SK-MEL-5 (cell line): ENCODE measurements at places on chromosomes 11 and 22. TPM values are rescaled to one million over a fixed set of nuclear protein-coding genes. Genes with fewer than 3 reads are reported as not detected.

Gene UPB1
- not detected in 2 replicates for total RNA-seq

Gene MRGPRF
- total RNA-seq = 0.11 and 0.61 TPM in 2 replicates

Gene PATE3
- not detected in 2 replicates for total RNA-seq

Gene TTLL1
- total RNA-seq = 5.8 and 6.2 TPM in 2 replicates

Gene PEX16
- total RNA-seq = 25.8 and 26.0 TPM in 2 replicates

DNA sequence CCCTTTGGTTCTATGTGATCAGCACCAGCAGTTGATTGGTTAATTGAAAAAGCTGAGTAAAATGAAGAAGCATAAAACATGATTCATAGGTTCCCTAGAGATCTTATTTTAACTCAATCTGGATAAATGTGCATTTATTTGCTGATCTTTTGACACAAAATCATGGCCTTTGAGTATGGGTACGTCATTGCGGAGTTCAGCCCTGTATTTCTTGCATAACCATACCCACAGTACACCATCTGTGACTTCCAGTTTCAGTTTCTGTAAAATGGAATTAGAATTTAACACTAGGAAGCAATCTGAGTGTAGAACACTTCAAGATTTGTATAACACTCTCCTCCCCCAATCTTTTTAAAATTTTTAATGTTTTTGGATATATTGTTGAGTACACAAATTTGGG lies 358.2 kb downstream of the DDX10 start:
- DNase-seq = no peak

- DNase-seq = no peak
Measured at GRCh38 chr11:61853698-61854169, 25.6 kb downstream of the FADS2 start.

DNA sequence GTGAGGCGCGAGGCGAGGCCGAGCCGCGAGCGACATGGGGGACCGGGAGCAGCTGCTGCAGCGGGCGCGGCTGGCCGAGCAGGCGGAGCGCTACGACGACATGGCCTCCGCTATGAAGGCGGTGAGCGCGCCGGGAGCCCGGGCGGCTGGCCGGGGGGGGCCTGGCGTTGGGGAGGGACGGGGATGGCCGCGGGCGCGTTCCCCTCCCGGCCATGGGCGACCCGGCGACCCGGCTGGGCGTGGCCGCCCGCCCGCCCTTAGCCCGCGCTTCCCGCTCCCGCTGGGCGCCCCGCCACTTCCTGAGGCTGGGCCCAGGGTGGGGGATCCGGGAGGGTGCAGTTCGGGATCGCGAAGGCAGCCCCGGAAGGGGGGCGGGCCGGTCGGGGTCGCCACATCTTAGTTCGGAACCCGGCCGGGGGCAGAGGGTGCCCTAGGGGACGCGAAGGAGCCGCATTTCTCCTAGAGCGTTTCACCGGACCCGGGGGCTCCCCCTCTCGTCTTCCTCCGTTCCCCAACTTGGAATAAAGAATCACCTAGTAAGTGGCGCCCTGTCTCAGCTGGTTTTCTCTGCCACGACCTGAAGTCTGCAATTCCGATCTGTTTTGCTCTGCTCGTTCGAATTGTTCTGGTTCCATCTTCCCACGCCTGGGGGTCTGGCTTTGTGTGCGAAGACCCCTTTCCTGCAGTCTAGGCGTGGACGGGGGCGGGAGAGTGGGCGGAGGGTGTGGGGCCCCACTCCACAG lies 536 bp downstream of the YWHAH start:
- no peak for DNase-seq

- DNase-seq = no peak
Measured at GRCh38 chr11:116842909-116843308, 5.5 kb upstream of the APOA1 start.

GRCh38 chr11:83033972-83034672 lies 37.6 kb downstream of the RAB30 start:
- DNase-seq = no peak

DNA sequence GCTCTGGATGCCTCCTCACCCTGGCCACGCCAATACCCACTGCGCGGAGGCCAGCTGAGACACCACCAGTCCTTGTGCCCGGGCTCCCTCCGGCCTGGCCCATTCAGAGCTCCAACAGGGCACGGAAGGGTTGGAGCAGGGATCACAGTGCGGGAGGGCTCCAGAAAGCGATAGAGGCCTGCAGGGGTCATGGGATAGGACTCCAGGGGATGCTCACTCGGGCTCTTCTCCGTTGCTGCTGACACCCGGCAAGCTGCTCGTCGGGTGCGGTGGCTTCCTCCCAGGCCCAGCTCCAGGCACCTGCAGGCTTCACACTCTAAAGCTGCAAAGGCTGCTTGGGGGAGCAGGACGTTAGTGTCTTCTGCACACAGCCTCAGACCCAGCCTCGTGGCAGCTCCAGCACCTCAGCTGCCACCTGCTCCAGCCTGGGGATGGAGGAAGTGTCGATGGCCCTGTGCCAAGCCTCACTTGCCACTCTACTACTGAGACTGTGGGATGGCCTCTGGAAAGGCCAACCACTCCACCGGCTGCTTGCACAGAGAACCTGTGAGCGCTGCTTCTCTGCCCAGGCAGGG lies 10.6 kb downstream of the WNT7B start:
- DNase-seq = no peak

- no peak for DNase-seq
Measured at GRCh38 chr11:72174302-72175070, 17.5 kb upstream of the FOLR1 start.

DNA sequence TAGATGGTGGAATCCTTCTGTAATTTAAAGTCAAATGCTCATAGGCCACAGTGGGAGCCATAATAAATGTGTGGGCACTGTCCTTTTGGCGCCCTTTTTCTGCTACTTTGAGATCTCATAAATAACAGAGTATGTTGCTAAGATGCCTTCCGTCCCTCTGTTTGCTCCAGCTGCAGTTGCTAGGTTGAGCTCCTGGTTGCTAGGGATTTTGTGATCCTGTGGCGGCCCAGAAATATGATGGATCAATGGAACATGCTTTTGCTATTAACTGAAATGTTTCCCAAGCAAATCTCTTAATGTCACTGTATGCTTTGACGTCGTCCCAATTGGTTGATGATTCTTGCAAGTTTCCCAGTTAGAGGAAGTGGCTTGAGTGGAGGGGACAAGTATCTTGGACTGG lies 53.5 kb downstream of the MYO18B start:
- DNase-seq = no peak

DNA sequence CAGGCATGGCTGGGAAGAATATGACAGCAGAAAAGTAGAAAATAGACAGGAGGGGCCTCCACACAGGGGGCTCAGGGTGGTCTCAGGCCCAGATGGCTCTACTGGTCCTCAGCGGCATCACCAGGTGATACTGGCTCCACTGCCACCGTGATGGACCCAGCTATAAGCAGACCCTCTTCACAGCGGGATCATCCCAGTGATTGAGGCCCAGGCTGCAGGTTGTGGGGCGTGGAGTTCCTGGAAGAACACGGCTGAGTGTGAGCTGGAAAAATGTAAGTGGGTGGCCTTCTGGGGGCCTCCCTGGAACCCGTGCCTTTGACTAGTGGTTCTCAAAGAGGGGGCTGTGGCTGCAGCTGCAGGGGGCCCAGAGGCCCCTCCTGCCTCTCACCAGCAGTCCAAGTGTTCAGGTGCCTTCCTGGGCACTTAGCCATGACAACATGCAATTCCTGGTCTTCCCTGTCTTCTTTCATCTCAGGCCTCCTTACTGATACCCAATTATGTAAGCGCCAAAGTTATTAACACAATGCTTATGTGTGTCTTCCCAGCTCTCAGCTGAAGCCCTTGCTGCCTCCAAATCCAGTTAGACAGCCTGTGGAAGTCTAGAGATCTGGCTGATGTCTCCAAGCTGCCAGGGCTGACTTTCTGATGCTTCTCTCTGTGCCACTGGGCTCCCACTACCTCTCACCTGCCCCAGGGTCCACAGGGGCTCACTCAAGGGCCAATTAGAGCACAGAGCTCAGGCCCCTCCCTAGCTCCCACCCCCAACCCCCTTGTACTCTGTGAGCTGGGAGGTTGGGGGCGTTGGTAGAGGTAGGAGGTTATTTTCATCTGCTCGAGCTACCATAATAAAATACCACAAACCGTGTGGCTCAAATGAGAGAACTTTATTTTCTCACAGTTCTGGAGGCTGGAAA lies 110.1 kb upstream of the LMO1 start:
- no peak for DNase-seq

DNA sequence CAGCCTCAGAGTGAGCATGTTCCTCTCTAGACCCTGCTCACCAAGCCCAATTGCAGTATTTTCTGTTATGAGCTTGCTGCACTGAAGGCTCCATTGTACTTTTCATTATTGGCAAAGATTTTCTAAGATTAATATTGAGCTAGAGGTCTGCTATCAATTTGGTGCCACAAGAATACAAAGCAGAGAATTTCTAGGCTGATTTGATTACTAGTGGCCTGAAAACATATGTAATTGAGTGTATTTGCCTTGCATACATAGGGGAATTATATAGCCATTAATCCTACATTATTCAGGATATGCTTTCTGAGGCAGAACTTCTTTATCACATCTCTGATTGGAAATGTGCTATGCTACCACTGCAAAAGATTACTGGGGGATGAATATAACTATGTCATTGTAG lies 322.9 kb upstream of the ZC3H12C start:
- DNase-seq = no peak

DNA sequence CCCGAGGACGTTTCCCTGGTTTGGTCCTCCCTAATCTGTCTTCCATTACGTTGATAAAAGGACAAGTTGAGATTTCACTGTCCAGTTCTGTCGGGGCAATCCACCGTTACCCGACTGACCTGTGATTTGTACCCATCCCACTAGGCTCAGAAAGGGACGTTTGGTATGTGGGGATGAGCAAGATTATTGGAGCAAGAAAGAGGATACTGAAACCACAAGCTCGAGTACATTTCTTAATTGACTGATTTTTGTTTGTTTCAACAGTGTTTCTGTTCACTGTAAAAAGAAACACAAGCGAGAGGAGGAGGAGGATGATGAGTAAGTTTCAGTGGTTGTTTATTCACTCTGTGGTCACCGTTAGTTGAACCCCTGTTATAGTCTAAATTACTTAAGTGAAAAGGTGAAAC lies 969 bp downstream of the CCDC117 start:
- DNase-seq = no peak

DNA sequence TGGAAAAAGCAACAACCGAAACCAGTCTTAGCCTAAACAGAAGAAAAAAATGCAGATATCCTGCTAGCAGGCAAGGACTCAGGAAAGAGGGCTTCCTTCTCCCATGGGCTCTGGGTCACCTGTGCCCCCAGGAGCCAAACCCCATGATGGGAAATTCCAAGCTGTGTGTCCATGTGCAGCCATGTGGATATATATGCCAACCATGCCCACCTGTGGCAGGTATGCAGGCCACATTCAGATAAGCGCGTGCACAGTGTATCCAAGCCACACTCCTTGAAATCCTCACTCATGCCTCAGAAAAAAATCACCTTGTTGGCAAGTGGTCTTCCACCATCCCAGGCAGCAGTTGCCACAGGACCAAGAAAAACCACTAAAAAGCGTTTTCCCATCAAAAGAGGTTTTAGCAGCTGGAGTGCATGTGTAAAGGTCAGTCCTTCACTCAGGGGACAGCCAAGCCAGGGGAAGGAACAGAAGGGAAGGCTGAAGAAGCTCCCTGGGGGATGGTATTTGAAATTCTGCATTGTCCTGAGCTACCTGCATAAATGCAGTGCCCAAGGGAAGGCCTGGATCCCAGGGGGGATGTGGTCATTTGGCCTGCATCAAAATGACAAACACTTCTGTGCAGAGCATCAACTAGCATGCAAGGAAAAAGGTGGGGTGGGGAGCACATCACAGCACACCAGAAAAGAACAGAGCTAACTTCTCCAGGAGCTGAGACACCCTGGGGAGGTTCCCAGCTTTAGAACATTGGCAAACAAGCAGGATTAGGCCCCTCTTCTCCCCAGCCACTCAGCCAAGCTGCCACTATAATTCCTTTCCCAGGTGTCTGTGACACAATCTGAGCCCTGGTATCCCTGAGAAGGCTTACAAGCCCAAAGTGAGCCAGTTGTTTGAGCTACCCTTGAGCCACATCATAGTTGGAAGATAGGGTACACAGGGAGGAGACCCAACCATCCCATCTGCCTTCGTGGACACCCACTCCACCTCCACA lies 76.2 kb downstream of the GALNT18 start:
- DNase-seq = no peak

DNA sequence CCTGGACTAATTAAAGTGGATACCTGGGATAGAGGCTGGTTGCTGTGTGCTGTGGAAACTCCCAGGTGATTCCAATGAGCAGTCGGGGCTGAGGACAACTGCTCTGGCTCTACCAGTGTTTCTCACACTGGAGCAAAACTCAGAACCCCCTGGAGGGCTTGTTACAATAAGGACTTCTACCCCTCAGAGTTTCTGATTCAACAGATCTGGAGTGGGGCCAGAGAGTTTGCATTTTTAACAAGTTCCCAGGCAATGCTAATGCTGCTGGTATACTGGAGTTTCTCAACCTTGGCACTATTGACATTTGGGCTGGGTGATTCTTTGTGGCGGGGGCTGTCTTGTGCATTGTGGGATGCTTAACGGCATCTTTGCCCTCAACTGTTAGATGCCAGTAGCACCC lies 353.7 kb downstream of the MIAT start:
- no peak for DNase-seq

DNA sequence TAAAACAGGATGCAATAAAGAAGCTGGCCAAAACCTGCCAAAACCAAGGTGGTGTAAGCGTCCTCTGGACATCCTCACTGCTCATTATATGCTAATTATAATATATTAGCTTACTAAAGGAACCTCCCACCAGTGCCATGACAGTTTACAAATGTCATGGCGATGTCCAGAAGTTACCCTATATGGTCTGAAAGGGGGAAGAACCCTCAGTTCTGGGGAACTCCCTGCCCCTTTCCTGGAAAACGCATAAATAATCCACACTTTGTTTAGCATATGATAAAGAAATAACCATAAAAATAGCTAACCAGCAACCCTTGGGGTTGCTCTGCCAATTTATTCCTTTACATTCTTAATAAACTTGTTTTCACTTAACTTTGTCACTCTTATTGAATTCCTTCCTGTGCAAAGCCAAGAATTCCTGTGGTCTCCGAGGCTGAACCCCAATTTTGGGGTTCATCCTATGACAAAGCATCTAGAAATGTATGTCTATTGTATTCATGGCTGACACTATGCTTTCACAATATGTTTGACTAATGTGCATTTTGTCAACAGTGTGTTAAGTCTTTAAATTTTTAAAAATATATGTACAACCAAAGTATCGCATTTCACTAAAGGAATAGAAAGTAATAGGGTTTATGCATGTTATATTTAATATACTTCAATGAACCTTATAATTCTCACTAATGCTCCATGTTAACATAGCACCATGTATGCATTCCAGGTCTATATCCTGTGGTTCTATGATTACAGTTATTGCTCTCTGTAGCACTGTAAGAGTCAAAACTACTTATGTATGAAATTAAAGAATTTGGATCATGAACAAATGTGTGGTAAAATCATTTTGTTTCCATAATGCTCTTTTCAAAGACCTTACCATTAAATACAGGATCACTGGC lies 25.1 kb downstream of the LGR4 start:
- no peak for DNase-seq
